Adipose tissue (tissue), 3 donors: ENCODE measurements at places on chromosomes 7 and 10. TPM values are rescaled to one million over a fixed set of nuclear protein-coding genes. Genes with fewer than 3 reads are reported as not detected.

The NAT16 gene
- not detected for polyA plus RNA-seq

The CASP7 gene
- polyA plus RNA-seq: 25.8 TPM

The ARID5B gene
- 3.3 TPM for polyA plus RNA-seq

The SMO gene
- polyA plus RNA-seq: 4.5 TPM

The SMIM30 gene
- 86.1 TPM for polyA plus RNA-seq

The TMEM176B gene
- 43.7 TPM for polyA plus RNA-seq

The PAPOLB gene
- not detected for polyA plus RNA-seq

The WASHC2A gene
- polyA plus RNA-seq: 16.4 TPM

The PDE1C gene
- polyA plus RNA-seq: 3.1 TPM

The SPDYE2 gene
- polyA plus RNA-seq: 0.03 TPM

The TDRD1 gene
- polyA plus RNA-seq: 0.11 TPM

The RGS10 gene
- polyA plus RNA-seq: 34.5 TPM

The FAM180A gene
- 2.2 TPM for polyA plus RNA-seq

The HK1 gene
- 12.2 TPM for polyA plus RNA-seq

The MMP21 gene
- 0.13 TPM for polyA plus RNA-seq

The KIF11 gene
- polyA plus RNA-seq: 0.37 TPM

The SRRM3 gene
- 1.9 TPM for polyA plus RNA-seq

The FXYD4 gene
- polyA plus RNA-seq: 0.77 TPM

The NPFFR1 gene
- polyA plus RNA-seq: 0.01 TPM

The UCMA gene
- not detected for polyA plus RNA-seq

The CPN1 gene
- polyA plus RNA-seq: not detected
